ELF-1 (cell line): ENCODE measurements at places on chromosomes 4 and X.
A peak's percentile ranks its signal among the peaks of the same experiment; 100 is the strongest.

DNA sequence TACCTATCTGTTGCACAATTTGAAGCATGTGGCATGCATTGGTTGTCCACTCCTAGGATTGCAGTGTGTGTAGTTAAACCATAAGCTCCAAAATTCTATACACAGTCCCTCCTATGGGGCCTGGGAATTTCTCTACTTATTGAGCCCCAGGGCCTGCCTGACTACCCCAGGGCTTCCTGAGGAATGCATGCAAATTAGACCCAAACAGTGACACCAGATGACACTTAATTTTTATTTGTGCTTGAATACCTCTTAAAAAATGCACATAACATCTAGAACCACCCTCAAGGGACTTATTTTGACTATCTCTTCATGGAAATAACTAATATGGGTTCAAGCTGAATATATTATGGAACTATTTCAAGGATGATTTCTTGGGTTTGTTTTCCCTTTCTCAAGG is 236.4 kb downstream of the PPP1R2C start:
- no peak for DNase-seq

DNA sequence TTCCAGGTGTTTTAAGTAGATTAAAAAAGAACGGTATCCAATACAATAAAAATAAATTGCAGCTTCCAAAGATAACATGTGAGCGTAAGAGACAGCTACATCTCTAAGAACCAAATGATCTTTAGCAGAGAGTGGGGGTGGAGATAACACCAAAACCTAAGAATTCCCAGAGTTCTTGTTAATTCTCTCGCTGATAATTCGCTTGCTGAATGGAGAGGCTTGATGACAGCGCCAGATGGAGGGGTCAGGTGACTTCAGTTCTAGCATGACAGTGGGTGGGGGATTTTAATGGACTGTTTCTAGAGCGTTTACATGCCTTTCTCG is 2.3 kb downstream of the CLCN4 start:
- DNase-seq: no peak

GRCh38 chrX:139691493-139691842 is 16.5 kb downstream of the MCF2 start:
- DNase-seq: peak; percentile 25

GRCh38 chr4:2688697-2689096 is 67.4 kb downstream of the TNIP2 start:
- no peak for DNase-seq

- DNase-seq: no peak
These were observed 6.2 kb upstream of the SETD7 start for GRCh38 chr4:139562067-139562684.

DNA sequence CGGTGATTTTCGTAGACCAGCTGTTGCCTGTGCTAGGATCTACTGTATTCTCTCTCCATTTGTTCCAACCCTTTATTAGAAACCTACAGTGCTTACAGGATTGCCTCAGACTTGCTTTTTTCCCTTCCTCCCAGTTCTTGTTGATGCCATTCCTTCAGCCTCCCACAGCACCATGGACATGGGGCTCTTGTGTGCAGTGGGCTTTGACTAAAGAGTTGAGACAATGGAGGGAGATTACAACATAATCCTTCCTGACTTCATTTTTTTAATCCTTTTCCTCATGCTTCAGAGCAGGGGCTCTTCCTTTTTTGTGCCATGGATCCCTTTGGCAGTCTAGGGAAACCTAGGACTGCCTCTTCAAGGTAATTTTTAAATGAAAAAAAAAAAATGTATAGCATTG is 92.1 kb downstream of the BMPR1B start:
- DNase-seq: no peak

- DNase-seq: peak; percentile 95
These were observed 2.7 kb downstream of the CRMP1 start for GRCh38 chr4:5890063-5890727.

DNA sequence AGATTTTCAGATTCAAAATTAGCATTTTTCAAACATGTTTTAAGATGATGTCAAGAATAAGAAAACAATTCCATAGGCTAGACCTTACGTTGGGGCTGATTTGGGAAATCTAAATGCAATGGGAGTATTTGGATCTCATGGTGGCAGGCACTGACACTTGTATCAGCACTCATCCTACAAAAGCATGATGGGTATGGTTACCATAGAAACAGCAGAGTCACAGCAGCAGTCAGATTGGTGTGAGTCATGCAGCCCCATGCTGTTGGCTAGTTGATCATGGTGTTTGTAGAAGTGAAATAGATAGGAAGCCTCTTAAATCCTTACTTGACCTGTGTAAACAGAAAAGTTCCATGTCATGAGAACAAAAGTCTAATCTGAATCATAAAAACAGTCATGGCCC is 1637.3 kb upstream of the PABPC4L start:
- peak; percentile 5 for DNase-seq

- DNase-seq: no peak
These were observed 18.3 kb upstream of the HHIP start for GRCh38 chr4:144627663-144628076.

DNA sequence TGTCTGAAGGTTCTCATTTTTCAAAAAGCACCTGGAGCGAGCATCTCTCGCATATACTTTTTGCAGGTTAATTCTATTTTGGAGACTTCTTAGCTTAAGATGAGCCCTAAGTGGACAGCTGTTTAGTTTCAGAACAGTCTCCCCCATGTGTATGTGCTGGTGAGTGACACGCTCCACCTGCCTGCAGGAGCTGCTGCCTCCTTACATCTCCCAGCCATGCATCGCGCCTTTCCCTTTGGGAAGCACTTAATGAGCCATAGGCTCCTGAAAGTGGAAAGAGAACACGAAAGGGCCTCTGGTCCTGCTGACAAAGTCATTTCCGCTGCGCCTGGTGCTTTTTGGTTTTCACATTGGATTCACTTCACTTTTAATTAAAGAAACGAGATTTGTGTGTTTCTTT is 56.1 kb downstream of the TRIML2 start:
- DNase-seq: no peak

DNA sequence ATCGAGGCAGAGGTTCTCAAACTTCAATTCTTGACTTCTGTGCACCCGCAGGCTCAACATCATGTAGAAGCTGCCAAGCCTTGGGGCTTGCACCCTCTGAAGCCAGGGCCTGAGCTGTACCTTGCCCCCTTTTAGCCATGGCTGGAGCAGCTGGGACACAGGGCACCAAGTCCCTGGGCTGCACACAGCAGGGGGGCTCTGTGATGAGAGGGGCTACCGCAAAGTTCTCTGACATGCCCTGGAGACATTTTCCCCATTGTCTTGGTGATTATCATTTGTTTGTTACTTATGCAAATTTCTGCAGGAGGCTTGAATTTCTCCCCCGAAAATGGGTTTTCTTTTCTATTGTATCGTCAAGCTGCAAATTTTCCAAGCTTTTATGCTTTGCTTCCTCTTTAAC is 4.9 kb upstream of the MAGEB17 start:
- peak; percentile 62 for DNase-seq

DNA sequence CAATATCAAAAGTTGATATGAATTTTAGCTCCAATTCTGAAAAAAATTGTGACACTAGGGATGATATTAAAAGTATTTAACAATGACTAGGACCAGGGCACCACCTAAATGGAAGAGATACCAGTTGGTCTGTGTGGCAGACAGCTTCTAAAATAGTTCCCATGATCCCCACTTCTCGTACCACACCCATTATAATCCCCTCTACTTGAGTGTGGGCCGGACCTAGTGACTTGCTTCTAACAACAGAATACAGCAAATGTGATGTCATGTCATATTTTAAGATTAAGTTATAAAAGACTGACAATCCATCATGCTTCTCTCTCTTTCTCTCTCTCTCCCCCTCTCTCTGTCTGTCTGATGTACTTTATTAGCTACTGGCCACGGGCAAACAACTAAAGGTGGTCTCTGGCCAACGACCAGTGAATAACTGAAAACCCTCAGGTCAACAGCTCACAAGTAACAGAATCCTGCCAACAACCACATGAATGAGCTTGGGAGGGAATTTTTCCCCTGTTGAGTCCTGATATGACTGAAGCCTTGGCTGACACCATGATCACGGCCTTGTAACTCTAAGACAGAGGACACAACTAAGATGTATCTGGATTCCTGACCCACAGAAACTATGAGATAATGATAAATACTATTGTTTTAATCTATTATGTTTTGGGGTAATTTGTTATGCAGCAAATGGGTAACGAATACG is 34.4 kb downstream of the FAM13A start:
- DNase-seq: no peak

DNA sequence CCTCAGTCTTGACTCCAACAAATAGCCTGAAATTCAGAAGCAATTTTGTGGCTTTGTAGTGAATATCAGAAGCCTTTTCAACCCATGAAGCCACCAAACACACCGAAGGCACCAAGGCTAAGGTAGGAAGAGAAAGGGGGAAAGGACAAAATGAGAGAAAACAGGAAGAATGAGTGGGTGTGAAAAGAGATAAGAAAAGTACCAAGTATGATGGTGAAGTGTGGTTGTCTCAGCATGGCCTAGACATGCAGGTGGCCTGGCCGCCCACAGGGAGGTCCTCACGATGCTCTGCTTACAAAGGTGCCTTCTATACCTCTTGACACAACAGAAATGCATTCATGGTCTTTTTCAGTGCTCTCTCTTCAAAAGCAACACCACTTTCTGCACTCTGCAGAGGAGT is 34.9 kb downstream of the ACSL1 start:
- no peak for DNase-seq

DNA sequence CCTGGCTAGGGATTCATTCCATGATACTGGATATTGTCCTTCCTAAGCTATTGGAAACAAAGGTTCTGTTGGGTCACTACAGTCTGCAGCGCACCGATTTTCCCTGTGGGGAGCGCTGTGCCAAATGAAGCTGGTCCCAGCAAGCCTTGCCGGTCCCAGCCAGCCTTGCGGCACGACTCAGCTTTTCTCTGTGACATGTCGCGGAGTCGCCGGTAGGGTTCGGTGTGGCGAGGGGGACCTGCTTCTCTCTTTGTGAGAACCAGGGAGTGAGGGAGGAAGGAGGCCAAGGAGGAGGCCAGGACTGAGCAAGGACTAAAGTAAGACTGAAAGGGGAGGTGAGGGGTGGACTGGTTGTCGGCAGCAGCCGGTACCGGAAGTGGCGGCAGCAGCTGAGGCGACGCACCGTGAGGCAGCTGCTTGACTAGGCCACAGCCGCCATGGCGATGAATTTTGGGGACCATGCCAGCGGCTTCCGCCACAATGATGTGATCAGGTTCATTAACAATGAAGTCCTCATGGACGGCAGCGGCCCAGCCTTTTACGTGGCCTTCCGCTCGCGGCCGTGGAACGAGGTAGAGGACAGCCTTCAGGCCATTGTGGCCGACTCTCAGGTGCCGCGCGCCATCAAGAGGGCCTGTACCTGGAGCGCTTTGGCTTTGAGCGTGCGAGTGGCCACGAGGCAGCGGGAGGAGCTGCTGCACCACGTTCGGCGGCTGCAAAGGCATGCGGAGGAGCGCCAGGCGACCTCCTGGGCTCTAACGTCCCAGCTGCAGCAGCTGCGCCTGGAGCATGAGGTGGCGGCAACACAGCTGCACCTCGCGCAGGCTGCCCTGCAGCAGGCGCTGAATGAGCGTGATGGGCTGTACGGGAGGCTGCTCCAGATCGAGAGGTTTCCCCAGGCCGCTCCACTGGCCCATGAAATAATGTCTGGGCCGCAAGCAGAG is at the start of gene TEX13D:
TEX13D (plus strand) TSS at position 180 of the 944 bp plus-strand sequence; CDS start at position 438, 258 bp downstream.
- no peak for DNase-seq

GRCh38 chrX:1537031-1537715 is at the start of gene P2RY8:
Gene P2RY8, minus strand, starts transcription at chrX:1537185. Its CDS starts 70,627 bp downstream, at chrX:1466558.
- DNase-seq: no peak

- no peak for DNase-seq
These were observed 203.9 kb upstream of the VCX3A start for GRCh38 chrX:6738518-6739470.

DNA sequence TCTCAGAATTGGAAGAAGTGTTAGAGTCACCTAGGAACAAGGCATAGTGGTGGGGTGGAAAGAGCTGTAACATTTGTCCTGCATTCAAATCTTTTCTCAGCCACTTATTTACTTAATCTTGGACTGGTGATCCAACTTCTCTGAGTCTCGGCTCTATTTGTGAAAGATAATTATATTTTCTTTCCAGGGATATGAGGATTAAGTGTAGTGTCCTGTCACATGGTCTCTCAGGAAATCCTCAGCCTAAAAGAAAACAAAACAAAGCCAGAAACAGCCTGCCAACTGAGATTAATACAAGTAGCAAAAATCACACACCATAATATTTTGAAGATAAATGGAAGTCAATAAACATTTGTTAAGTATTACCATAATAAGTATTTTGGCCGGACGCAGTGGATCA is 33.3 kb upstream of the ETNPPL start:
- no peak for DNase-seq

- DNase-seq: no peak
These were observed 6.6 kb upstream of the MAGEB17 start for GRCh38 chrX:16160729-16161128.

- DNase-seq: no peak
These were observed 2.3 kb downstream of the SH3TC1 start for GRCh38 chr4:8201321-8201781.

- DNase-seq: peak; percentile 88
These were observed 733.7 kb upstream of the CT83 start for GRCh38 chrX:117196481-117196880.

DNA sequence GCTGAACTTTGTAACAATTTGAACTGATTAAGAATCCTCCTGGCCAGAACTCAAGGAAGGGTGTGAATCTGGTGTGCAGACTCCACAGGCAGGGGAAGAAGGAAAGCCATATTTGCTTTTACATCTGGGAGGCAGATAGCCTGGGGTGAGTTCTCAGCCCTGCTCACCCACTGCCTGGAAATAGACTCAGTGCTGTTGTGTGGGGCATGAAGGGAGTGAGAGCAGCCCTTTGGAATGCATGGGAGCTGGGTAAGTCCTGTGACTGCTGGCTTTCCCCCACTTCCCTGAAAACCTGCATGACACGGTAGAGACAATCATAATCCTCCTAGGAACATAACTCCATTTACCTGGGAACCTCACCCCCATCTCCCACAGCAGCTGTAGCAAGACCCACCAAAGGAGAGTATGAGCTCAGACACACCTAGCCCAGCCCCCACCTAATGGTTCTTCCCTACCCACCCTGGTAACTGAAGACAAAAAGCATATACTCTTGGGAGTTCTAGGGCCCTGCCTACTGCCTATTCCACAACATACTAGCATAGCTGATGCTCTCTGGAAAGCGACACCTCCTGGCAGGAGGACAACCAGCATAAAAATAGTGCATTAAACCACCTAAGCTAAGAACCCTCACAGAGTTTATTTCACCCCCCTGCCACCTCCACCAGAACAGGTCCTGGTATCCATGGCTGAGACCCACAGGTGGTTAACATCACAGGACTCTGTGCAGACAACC is 59.3 kb upstream of the UBQLN2 start:
- peak; percentile 35 for DNase-seq

DNA sequence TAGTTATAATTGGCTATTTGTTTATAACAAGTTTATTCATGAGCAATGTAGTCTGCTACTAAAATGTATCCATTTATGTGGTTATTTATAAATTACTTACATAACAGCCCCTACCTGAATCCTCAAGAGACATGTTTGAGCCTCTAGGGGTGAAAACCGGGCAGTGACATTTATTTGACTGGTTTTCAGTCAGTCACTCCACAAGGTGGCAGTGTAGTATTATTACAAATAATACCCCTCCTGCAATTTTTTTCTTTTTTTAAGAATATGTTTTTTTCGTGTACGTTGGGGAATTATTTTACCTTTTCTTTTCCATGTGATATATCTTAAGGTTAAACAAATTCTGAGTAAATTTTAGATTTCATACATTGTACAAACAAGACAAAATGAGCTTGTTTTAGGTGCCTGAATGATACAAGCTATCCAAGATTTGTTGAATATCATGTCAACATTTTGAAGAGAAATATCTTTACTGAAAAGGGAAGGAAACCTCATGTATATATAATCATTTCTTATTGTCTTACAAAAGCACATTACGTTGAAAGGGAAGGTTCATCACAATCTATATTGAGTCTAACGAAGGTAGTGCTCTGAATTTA is 598.7 kb upstream of the TECRL start:
- peak; percentile 15 for DNase-seq

GRCh38 chrX:110806145-110806544 is 10.5 kb upstream of the CHRDL1 start:
- DNase-seq: no peak
